ENCODE measurements at places on chromosomes 6 and 20.

- no peak for DNase-seq
Measured at GRCh38 chr6:101482606-101483005, 89.1 kb downstream of the GRIK2 start.

DNA sequence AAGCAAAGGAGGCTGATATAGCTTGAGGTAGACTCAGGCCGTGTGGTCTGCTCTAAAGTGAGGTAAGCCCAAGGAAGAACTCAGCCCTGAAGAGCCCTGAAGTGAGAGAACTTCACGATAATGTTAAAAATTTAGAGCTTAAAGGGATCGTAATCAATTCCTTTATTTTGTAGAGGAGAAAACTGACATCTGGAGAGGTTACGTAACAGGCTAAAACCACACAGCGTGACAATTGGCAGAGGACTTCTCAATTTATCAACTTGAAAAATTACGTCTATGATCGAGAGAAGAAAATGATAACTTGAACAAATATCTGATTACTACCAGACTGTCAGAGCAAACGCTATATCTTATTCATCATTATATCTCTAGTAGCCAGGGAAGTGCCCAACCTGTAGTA, 121.8 kb upstream of the FOXO3 start:
- DNase-seq, result no peak

GRCh38 chr20:60210779-60211617, 252.8 kb downstream of the CDH26 start:
- DNase-seq, result peak; percentile 71

GRCh38 chr20:10067321-10067720, 32.5 kb downstream of the ANKEF1 start:
- no peak for DNase-seq

GRCh38 chr6:157597461-157598312, 216.7 kb downstream of the ZDHHC14 start:
- peak; percentile 62 for DNase-seq

DNA sequence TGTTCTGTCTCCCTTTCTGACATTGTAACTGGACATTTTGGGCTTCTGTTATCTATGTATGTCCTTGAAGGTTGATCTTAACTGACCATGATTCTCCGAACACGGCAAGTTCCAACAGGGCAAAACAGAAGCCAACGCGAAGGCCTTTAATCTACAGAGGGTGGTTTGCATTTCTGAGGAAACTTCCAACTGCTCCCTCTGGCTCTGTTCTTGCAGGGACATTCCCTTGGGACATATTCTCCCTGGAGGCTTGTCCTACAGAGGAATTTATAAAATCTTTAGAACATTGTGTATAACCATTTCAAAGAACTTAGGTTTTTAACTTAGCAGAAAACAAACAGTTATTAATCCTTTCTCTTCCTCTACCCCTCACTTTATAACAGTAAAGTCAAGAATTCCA, 189.0 kb upstream of the CDYL start:
- no peak for DNase-seq

GRCh38 chr20:40641202-40641601, 47.8 kb downstream of the MAFB start:
- no peak for DNase-seq

GRCh38 chr6:16657768-16658167, 103.5 kb downstream of the ATXN1 start:
- no peak for DNase-seq

- DNase-seq, result no peak
Measured at GRCh38 chr20:15011631-15012030, 674.2 kb upstream of the FLRT3 start.

DNA sequence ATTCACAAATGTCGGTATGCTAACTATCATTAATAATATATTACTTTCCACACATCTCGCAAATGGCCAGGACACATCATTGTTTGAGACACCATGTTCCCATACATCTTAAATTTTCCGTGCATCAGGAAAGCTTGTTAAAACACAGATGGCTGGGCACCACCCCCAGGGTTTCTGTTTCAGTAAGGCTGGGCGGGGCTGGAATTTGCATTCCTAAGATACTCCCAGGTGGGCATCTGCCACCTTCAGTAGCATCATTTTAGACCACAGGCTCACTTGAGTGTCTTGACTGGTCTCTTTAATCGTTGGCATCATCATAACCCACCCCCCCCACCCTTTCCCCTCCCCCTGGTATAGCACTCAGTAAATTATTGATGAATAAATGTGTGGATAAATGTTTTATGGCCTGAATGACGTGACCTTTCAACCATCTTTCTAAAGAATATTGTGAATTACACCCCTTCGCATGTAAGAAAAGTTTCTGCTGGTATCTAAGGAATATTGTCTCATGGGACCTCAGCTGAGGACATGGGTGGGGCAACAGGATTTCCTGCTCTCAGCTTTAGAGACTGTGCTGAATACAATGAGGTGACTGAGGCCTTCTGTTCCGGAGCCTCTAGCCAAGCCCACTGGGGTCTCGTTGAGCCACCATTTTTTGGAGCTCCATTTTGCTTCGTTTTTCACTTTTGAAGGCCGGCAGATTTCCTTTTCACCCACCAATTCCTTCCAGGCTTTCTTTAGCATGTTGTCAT, 124.1 kb upstream of the NEDD9 start:
- DNase-seq, result no peak

- no peak for DNase-seq
Measured at GRCh38 chr6:14119784-14120183, 2.2 kb downstream of the CD83 start.

- no peak for DNase-seq
Measured at GRCh38 chr20:42212391-42212790, 594.2 kb upstream of the CHD6 start.

DNA sequence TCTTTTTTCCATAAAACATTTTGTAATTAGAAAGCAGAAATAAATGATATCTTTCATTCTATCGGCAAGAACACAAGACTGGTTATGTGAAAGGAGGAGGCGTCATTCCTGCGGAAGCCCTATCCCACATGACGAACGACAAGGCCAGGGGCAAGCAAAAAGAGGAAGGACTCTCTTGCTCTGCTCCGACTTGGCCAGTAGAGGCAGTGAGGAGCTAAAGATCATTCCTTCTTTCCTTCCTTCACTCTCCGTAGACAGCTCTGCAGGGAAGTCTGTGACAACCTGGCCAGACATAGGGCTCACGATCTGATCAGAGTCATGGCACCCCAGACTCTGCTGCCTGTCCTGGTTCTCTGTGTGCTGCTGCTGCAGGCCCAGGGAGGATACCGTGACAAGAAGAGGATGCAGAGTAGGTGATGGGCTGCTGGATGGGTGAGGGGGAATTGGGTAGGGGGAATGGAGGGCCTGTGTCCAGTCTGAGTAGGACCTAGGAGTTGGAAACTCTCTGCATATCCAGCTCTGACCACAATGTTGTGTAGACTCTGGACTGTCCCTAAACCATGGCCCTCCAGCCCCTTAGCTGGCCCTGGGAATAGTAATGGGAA, at the start of gene WFDC10A:
TSS of gene WFDC10A (plus strand) at position 244 of the 605 bp plus-strand sequence. CDS start at position 319, 75 bp downstream.
- DNase-seq, result peak; percentile 32

GRCh38 chr6:159213405-159213804, 44.2 kb downstream of the FNDC1 start:
- DNase-seq, result no peak

GRCh38 chr6:29726001-29726400, 2.8 kb downstream of the HLA-F start:
- DNase-seq, result no peak

- no peak for DNase-seq
Measured at GRCh38 chr6:52046456-52046855, 41.0 kb downstream of the PKHD1 start.

DNA sequence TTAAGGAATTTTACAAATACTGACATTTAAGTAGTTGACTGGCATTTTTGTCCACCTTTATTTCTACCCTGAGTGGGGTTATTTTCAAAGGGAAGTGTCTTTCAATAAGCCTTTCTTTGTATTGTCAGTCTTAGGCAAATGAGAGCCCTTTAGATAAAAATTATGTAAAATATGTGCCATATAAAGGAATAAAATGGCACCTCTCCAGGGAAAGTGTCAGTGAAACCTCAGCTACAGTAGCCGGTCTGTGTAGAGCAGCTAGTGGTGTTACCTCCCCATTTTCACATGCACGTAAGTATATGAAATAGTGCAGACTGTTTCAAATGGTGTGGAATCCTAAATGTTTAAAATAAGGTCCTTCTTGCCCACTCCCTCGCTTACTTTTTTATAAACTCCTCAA, 5.0 kb downstream of the FAM217B start:
- no peak for DNase-seq

DNA sequence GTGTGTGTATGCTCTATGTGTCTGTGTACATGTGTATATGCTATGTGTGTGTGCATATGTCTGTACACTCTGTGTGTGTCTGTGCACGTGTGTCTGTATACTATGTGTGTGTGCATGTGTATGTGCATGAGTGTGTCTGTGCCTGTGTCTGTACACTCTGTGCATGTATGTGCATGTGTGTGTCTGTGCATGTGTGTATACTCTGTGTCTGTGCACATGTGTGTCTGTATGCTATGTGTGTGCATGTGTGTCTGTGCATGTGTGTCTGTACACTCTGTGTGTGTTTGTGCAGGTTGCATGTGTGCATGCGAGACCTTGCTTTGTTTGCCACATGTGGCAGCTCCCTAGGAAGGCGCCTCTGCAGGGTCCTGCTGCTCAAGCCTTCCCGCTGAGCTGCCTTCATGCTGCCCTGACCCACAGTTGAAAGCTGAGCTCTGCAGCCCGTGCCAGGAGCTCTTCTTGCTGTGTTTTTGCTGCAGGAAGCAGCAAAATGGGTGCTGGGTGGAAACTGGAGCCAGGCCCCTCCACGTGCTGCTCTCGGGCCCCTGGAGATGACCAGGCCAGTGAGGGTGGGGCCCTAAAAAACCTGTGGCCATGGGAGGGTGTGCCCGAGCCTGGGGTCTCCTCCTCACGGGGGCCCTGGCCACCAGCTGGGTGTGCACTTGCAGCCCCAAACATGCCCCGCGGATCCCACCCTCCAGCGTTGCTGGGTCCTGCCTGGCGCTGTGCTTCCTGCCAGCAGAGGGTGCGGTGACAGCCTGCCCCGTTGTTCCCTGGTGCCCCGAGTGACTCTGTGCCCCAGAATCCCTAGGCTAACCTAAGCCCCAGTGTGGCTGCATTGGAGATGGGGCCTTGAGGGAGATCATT, 109.1 kb downstream of the DACT2 start:
- DNase-seq, result no peak

- DNase-seq, result peak; percentile 9
Measured at GRCh38 chr6:168131464-168132415, 52.7 kb upstream of the FRMD1 start.

DNA sequence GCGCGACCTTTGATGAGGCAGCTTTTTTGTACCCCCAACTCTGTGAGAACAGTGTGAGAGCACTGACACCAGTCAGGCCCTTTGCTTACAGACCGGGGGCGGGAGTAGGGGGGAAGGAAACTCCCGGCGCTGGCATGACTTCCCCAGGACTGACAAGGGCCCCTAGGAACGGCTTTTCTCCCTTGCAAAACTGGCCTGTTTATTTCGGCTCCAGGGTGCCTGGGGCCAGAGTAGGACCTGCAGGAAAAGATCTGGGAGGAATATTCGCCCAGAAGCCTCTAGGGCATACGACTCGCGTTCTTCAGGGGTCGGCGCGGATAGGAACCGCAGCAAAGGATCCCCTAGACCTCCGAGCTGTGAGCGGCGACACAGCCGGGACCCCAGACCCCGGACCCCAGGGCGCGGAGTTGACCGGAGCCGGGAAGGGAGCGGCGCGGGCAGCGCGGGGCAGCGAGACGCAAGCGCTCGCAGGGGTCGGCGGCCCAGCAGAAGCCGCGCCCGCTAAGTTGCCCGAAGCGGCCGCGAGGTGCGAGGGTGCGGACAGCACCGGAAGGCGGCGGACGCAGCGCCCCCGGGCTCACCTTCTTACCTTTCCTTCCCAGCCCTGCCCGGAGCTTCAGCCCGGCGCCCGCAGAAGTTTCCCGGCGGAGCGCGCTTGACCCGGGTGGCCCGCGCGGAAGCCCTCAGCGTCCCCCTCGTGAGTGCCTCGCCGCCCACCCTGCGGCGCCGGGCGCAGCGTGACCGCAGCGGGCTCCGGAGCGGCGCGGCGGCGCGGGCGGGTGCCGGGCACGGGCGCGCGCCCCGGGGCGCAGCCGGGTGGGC, at the start of gene POPDC3:
TSS of gene POPDC3 (minus strand) at position 771 of the 822 bp plus-strand sequence. CDS start 18,105 bp downstream, outside the sequence.
- no peak for DNase-seq

- DNase-seq, result no peak
Measured at GRCh38 chr6:116714761-116715160, 33.8 kb downstream of the KPNA5 start.

- DNase-seq, result no peak
Measured at GRCh38 chr6:65700561-65700960, 6.5 kb downstream of the EYS start.

DNA sequence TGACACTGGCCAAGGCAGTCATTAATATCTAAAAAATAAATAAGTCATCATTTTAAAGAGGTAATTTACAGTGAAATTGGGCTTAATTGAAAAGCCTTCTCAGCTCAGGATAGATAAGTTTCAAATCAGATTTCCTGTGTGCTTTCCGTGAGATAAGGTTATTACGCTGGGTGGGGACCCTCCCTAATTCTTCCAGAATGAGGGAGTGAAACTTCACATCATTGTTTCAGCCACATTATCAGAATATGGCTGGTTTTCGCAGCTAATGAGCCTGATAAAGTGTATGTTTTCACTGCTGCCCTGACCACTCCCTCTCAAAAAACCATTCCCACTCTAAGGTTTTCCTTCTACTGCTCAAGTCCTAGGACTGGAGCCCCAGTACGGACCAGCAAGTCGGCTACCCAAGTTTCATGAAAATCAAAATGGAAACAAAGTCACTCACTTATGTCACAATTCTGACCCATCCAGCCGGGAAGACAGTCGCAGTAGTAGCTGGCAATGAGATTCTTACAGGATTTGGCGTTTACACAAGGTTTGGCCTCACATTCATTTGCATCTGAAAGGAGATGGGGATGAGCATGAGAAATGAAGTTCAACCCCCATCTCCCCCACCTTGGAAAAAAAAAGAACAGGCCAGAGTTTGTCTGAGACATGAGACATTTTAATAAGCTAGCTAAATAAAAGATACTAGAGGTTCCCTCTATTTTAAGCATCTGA, 24.6 kb downstream of the JAG1 start:
- no peak for DNase-seq

DNA sequence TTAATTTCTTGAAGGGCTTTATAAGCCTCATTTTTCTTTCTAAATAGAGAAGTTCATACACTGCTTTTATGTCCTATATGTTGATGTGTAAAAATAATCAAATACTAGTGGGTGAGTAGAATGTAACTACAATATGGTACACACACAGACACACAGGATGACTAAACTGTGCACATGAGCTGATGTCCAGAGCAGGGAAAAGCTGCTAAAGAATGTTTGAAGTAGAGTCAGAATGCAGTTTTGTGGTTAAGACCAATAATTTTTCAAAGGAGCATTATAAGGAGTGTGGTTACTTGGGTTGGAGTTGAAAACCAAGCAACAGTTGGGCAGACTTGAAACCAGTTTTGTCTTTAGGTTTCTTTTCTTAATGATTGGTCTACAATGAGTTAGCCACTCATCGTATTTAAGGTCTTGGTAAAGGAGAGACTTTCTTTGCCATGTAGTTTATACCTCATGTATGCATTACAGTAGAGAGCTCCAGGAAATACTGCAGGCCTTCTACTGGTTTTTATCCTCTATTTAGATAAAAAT, 196.6 kb downstream of the ESR1 start:
- DNase-seq, result no peak

DNA sequence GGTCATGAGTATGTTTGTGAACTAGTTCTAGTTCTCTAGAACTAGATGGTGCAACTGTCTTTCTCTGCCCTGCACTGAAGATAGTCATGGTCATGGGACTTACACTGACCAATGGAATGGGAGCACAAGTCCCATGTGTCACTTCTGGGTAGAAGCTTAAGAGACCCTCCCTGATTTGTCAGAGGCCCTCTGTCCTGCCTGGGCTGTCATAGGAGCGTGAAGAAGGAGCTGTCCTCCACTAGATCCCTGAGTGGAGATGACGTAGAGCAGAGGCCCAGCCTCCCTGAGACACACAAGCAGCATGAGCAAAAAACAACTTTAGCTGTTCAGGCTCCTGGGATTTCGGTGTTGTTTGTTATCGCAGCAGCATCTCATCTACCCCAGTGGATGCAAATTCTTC, 514.5 kb downstream of the PREX1 start:
- no peak for DNase-seq

Data from activated CD8-positive, alpha-beta T cell treated with anti-CD3 and anti-CD28 coated beads, Interleukin-2, amount 10 ng/mL, durations not matched to agents 7 days and 5 days (primary cell).